ENCODE measurements at places on chromosomes 7 and 10.

- no peak for DNase-seq
These were observed 94.5 kb downstream of the KIF20B start for GRCh38 chr10:89795840-89796239.

DNA sequence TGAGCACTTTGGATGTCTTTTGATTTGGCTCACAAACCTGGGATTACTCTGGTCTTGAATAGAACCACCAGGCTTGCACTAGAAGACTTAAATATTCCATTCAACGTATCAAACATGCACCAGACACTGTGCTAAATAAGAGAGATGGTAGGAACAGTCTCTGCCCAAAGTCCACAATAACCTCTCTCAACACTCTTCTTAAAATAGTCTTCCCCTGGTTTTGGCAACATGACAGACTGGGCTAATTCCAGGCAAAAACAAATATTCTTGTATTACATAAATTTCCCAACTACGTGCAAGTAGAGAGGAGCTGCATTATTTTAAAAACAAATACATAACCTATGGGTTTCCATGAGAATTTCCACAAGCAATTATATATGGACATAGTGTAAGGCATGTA, 64.8 kb upstream of the PAPSS2 start:
- DNase-seq, result no peak

- no peak for DNase-seq
These were observed 591 bp downstream of the BZW2 start for GRCh38 chr7:16646472-16647072.

GRCh38 chr10:89342206-89342958, 14.6 kb downstream of the IFIT3 start:
- no peak for DNase-seq

GRCh38 chr10:124338276-124338925, 80.3 kb downstream of the OAT start:
- no peak for DNase-seq

DNA sequence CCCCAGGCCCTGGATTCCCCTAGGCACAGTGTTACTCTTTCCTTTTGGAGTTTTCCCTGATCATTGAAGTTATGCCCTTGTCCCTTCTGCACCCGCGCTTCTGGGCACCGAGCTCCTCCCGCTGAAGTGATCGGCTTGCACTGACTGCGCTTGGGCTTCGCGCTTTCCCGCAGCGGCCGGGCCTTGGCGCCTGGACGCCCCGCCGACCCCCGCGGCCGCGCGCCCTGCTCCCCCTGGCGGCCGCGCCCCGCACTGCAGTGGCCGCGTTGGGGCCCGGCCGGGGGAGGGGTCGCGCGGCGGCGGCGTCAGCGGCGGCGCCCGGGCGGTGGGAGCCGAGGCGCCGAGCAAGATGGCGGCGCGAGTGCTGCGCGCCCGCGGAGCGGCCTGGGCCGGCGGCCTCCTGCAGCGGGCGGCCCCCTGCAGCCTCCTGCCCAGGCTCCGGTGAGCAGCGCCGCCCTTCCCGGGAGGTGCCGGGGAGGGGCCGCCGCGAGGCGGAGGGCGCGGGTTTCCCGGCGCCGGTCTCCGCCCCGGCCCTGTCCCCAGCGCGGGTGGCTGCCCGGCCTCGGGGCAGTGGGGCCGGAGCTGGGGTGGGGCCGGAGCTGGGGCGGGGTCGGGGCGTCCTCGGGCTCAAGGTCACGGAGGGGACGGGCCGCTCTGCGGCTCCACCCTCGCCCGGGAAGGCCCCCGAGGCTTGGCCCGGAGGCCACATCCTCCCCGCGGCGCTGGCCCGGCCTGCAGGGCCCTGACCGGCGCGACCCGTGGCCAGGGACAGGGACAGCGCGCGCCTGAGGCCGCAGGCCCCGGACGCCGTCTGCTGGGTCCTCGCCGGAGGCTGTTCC, at the start of gene NIPSNAP2:
Gene NIPSNAP2, plus strand, starts transcription at position 325 of the 839 bp plus-strand sequence. Its CDS starts 25 bp downstream, at position 350.
- DNase-seq, result peak; percentile 19

- DNase-seq, result no peak
These were observed 1.2 kb downstream of the SORCS1 start for GRCh38 chr10:107163076-107163855.

- no peak for DNase-seq
These were observed 101.1 kb downstream of the BTAF1 start for GRCh38 chr10:92024700-92025099.

DNA sequence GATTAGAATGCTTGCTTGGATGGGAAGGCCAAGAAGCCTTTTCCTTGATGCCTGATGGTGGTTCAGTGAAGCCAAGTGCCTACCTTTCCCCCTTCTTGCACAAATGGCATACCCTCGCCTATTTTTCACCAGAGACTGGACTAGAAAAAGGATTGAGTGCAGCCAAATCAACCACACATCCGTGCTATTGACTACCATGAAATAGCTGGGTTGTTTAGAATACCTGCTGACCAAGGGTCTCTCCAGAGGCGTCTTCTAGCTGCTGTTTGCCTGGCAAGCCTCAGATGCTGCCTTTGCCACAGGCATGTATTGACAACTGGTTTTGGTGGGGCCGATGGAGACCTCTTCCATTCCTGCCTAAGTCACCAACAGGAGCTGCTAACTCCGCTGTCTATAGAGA, 146.5 kb downstream of the NRF1 start:
- no peak for DNase-seq

DNA sequence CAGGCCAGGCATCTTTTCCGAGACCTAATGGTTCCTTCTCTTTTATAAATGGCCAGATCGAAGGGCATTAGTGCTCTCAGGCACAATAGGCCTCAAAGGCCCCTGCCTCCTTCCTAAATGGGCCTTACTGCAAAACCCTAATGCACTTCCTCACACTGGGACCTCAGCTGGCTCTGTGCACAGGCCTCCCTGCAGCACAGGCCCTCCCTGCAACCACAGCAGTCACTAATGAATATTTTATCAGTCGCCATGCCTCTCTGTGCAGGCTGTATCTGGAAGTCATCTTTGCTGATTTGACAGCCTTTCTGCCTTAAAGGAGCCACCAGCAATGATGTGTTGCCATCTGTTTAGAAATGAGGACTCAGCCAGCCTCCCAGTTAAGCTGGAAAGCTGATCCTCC, 54.9 kb upstream of the SDK1 start:
- no peak for DNase-seq

DNA sequence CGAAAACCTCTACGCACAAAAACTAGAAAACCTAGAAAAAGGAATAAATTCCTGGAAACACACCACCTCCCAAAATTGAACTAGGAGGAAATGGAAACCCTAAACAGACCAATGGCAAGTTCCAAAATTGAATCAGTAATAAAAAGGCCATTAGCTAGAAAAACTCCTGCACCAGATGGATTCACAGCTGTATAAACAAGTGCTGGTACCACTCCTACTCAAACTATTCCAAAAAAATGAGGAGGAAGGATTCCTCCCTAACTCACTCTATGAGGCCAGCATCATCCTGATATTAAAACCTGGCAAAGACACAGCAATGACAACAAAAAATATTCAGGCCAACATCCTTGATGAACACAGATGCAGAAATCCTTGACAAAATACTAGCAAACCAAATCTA, 228.2 kb downstream of the CHRM2 start:
- no peak for DNase-seq

- no peak for DNase-seq
These were observed 108.6 kb downstream of the CDK6 start for GRCh38 chr7:92727755-92728154.

GRCh38 chr7:953547-954327, 743 bp downstream of the ADAP1 start:
- no peak for DNase-seq

DNA sequence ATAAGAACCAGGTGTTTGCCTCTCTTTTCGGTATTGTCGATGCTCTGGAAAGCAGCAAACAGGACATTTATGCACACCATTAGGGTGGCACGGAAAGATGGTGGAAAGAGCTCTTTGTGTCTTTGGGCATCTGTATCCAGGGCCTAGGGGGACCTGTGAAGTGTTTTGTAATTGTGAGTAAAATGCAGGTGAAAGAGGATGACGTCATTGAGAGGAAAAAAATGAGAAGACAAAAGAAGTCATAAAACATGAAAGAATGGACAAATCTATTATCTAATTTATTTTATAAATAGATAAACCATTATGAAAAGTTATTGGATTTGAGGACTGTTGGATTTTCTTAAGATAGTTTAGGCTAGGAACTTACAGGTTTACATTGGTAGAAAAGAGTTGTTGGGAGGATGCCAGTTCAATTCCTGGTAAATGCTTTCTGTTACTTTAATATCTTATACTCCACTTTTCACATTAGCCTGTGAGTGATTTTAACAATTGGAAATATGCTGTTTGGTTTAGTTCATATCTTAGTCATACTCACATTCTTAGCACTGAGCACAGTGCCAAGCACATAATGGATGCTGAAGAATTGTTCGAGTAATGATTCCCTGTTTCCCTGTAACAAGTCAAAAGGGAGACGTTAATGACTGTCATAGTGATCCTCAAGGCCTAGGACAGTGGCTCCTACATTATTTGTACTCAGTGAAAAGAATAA, 62.6 kb downstream of the EXOC4 start:
- no peak for DNase-seq

DNA sequence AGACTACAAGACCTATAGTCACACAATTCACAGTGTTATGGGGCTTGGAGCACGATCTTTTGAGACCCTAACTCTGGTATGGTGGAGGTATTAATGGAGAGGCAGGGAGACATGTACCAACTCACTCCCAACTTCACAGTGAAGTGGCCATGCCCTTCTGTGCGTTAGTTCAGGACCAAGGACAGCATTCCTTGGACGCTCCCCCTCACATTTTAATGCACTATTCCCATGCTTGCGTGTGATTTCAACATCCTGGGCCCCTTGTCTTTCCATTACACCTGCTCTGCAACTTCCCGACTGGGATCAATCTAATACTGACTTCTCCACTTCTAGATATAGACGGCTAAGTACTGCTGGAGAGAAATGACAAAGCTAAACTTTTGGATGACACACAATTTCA, 72.7 kb downstream of the PLCE1 start:
- DNase-seq, result no peak

DNA sequence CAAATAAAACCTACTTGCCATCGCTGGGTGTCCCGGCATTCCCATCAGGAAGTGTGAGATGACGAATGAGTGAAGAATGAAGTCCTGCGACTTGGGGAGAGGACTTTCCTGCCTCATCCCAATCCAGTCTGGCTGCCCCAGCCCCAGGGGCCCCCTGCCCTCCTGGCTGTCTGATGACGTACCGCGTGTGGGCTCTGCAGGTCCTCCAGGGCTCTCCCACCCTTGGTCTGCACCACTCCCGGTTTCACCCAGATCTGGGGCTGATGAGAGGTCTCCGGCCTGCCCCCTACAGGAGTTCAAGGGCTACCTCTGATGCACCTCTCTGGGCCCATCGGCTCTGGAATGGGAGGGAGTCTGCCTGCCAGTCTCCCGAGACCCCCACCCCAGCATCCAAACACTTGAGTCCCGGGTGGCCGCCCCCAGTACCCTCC, 9.8 kb downstream of the ATP6V1F start:
- no peak for DNase-seq

- DNase-seq, result no peak
These were observed 10.7 kb upstream of the KPNA7 start for GRCh38 chr7:99218406-99219184.

DNA sequence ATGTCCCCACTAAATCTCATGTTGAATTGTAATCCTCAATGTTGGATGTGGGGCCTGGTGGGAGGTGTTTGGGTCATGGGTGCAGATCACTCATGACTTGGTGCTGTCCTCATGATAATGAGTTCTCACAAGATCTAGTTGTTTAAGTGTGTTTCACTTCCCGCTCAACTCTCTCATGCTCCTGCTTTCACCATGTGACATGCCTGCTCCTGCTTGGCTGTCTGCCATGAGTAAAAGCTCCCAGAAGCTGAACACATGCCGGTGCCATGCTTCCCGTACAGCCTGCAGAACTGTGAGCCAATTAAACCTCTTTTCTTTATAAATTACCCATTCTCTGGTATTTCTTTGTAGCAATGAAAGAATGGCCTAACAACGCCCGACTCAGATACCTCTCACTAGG, 6.2 kb upstream of the PSTK start:
- DNase-seq, result no peak

GRCh38 chr10:106255111-106255678, 909.3 kb downstream of the SORCS1 start:
- no peak for DNase-seq

DNA sequence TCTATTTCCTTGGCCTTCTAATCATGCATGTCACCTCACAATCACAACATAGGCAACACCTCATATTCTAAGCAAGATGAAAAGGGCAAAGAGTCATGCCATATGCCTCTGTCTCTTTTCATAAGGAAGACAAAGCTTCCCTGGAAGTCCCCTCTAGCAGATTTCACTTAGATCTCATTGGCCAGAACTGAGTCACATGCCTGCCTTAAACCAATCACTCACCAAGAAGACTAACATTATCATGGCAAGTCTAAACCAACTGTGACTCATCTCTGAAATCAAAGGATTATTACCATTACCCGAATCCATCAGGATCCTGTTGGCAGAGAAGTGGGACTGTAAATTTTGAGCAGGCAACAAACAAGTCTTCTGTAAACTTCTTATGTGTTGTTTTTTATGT, 27.8 kb downstream of the CAV1 start:
- DNase-seq, result no peak

- no peak for DNase-seq
These were observed 79.1 kb downstream of the SPDYE5 start for GRCh38 chr7:75571209-75571608.

GRCh38 chr7:28956608-28957063, 1.5 kb downstream of the TRIL start:
- no peak for DNase-seq

DNA sequence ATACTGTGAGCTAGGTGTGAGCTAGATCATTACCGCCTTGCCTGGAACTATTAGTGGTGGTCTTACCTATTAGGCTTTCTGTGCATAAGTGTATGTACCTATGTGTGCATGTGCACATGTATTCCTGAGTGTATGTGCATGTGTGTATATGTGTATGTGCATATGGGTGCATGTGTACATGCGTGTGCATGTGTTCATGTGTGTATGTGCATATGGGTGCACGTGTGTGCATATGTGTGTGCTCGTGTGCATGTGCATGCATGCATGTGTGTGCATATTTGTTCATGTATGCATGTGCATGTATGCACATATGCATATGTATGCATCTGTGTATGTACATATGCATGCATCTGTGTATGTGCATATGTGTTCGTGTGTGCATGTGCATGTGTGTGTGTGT, 508.3 kb upstream of the ADARB2 start:
- no peak for DNase-seq

- DNase-seq, result no peak
These were observed 285.7 kb downstream of the CRPPA start for GRCh38 chr7:16135658-16136057.

GRCh38 chr7:144812379-144813283, 23.2 kb downstream of the TPK1 start:
- DNase-seq, result no peak
